ENCODE measurements at places on chromosomes 1 and 21. TPM values are rescaled to one million over a fixed set of nuclear protein-coding genes. Genes with fewer than 3 reads are reported as not detected.

DNA sequence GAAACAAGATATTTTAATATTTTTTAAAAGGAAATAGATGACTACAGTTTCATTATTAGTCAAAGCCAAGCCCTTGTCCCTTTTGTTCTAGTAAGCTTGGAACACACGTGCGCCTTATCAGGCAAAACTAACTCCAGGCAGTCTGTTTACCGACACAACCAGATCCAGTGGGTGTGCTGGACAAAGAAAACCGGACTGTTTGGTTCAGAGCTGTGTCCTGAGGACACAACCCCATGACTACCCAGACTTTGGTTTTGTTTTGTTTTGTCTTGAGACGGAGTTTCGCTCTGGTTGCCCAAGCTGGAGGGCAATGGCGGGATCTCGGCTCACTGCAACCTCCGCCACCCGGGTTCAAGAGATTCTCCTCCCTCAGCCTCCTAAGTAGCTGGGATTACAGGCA, 13.9 kb upstream of the RHOU start:
- no peak for DNase-seq

DNA sequence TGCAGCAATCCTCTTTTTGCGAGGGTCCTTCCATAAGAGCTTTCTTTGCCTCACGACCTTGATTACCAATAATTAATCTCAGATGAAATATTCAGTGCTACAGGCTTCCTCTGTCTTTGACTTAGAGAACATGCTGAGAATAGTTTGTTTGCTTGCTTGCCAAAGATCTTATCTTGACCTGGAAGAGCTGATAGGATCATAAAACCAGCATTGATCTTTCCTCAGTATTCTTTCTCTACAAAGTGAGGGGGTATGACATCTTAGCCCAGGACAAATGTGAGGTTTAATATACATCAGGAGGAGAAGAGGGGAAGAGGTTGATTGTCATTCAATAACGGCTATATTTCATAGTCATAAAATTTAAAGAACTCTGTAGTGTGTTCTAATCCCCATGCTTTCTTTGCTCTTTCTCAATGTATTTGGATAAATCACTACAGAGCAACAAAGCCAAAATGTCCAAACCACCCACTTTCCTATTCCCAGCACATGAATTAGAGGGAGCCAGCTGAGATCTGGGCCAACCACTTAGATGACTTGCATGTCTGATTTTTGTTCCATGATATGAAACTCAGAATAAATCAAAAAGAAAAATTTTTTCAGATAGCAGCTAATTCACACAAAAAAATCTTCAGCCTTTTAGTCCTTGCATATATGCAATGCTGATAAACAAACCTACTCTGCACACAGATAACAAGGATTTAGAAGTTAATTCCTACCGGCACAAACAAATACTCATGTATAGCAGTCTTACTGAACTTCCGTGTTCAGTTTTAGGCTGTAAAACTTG, 50.5 kb upstream of the IPO9 start:
- DNase-seq, result no peak

The KCNH1 gene
- not detected for total RNA-seq

- no peak for DNase-seq
Measured at GRCh38 chr1:18414321-18414720, 66.4 kb upstream of the KLHDC7A start.

DNA sequence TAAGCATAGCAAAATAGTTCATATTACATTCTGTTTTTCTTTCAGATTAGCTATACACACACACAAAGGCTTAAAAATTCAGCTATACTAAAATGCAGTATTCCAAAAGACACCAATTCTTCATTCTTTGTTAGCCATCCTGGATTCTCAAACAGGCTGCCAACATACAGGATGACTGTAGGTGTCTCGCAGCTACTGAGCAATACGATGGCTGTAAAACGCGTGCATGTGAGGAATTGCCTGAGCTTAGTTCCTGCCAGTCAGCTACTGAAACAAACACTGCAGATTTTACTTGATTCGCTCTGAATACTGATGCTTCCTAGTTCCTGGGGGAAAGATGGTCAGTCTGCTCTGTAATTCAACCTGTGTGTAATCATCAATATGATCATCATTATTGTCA, 24.7 kb upstream of the HMGN1 start:
- no peak for DNase-seq

- no peak for DNase-seq
Measured at GRCh38 chr1:152111515-152111968, 3.7 kb downstream of the TCHH start.

DNA sequence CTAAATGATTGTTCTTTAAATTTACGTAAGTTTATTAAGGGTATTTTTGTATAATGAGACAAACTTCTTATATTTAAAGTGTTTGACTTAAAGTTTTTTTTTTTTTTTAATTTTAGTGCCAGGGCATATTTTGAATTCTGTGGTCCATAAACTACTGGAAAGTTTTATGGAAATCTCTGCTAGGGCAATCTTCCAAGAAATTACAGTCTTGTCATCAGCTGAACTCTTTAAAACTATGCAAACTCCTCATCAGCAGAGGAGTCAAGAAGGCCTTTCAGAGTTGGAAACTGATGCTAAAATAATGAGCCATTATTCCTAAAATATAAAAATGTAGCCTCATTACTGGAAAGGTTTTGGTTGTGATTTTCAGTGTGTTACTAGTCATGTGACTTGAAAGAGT, 1201.9 kb downstream of the BRINP3 start:
- no peak for DNase-seq

DNA sequence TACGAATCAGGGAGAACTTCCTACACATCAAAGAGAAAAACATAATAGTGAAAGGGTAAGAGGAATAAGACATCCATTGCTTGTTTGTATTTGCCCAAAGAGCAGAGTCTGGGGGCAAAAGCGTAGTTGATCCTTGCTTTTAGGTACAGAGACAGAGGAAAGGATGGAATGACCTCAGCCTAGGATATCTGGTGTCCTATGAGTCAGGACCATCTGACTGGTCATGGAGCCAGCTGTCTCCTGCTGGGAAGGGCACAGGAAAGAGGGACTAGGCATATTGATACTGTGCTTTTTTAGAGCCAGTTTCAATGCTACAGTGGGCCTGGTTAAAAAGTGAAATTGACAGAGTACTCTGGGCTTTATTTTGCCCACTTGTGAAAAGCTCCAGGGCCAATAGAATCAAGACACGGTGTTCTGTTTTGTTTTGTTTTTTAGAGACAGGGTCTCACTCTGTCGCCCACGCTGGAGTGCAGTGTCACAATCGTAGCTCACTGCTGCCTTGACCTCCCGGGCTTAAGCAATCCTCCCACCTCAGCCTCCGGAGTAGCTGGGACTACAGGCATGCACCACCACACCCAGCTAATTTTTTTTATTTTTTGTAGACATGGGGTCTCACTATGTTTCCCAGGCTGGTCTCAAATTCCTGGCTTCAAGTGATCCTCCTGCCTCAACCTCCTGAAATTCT, 3.2 kb downstream of the PLEKHO1 start:
- peak; percentile 41 for DNase-seq

DNA sequence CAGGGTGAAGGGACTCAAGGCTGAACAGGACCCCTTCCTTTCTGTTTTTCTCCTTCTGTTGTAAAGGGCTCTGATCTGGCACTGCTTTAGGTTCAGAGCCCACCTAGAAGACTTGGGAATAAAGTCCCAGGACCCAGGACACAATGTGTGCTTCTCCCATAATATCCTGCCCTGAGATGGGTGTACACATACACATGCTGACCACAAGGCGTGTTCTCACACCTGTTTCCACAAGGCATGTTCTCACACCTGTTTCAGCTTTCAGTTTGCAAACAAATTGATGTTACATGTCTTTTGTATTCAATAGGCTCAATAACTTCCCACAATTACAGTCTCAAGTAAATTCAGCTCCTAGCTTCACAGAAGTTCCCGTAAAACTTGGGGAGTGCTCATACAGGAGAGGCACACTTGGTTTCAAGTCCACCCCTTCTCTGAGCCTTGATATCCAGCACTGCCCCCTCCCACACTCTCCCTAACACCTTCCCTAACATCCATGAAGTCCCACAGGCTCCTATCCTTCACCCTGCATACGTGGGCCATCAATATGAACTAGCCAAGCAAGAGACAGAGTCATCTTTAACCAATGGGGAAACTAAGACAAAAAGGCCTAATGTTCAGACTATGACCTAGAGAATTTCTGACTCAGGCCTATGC, 41.7 kb downstream of the ERI3 start:
- DNase-seq, result no peak

GRCh38 chr1:30533796-30534550, 189.4 kb downstream of the MATN1 start:
- DNase-seq, result no peak

GRCh38 chr1:68746378-68746777, 249.5 kb upstream of the DEPDC1 start:
- no peak for DNase-seq

- no peak for DNase-seq
Measured at GRCh38 chr21:26844258-26845065, 747 bp downstream of the ADAMTS1 start.

- DNase-seq, result no peak
Measured at GRCh38 chr1:179545321-179545720, 30.4 kb downstream of the NPHS2 start.

The SPRR2F gene
- total RNA-seq, result not detected

DNA sequence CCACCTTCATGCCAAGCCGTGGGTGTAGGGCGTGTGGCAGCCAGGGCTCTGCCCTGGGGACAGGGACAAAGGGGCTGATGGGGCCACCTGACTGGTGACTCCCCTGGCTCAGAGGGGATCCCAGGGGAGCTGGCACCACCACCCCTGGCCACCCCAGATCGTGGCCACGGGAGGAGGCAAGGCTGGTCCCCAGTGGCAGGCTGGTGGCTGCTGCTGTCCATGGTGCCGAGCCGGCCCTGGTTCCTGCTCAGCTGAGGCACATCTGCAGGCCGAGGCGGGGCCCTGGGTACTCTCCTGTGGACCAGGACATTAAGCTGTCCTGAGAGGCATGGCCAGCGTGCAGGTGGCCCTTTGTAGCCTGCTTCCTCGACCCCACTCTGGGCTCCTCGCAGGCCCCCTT, 6.5 kb downstream of the PLCH2 start:
- no peak for DNase-seq

The UBE2G2 gene
- 77.4 TPM for total RNA-seq

- no peak for DNase-seq
Measured at GRCh38 chr1:201761871-201762270, 67.1 kb upstream of the IPO9 start.

The AMPD1 gene
- total RNA-seq, result not detected

GRCh38 chr21:29893687-29894086, 46.1 kb downstream of the GRIK1 start:
- DNase-seq, result no peak

The KPNA6 gene
- 116 TPM for total RNA-seq

The SPRR2E gene
- total RNA-seq, result not detected

GRCh38 chr1:41641941-41642527, 157.6 kb upstream of the EDN2 start:
- DNase-seq, result no peak

The TMPRSS15 gene
- not detected for total RNA-seq

- DNase-seq, result no peak
Measured at GRCh38 chr1:205590457-205590768, 41.4 kb downstream of the ELK4 start.

DNA sequence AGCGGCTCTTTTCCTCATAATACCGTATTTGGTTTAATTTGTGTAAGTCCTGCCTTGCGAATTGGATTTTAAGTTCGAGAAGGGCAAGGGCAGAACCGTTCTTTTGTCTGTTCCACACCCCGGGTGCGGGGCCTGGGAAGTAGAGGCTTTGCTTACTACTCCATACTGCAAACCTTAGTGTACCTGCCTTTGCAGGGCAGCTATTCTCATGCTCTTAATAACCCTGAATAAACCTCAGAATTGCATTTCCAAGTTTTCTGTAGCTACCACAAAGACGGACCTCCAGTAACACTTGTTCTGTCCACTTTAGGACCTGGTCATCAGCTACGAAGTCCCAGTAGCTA, 657 bp upstream of the HNRNPU start:
- no peak for DNase-seq

DNA sequence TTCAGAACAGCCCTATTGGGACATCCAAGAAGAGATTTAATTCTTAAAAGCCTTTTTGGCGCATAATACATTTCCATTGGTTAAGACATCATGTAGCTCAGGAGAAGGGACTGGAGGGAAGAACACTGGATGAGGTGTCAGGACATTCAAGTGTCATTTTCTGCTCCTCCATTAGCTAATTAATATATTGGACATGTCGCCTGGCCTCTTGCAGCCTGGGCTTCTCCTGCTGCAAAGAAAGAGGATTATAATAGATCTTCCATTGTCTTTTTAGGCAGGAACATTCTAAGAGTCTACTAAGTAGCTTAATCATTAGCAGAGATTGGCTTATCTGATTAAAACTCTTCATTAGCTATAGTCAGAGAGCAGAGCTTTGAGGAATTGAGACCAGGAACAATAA, 151.7 kb upstream of the COA6 start:
- DNase-seq, result no peak

- DNase-seq, result no peak
Measured at GRCh38 chr1:27525296-27526272, 35.6 kb upstream of the WASF2 start.

The SPSB1 gene
- 73.7 TPM for total RNA-seq
